ENCODE measurements at places on chromosomes 11 and 22.

- DNase-seq, result no peak
These were observed 30.0 kb downstream of the MAPK1 start for GRCh38 chr22:21837248-21837979.

- no peak for DNase-seq
These were observed 273.0 kb downstream of the CASP12 start for GRCh38 chr11:104625246-104625645.

- DNase-seq, result no peak
These were observed 18.2 kb downstream of the RTN4R start for GRCh38 chr22:20249797-20250354.

- no peak for DNase-seq
These were observed 136.2 kb downstream of the OSBP2 start for GRCh38 chr22:30830907-30831306.

GRCh38 chr22:22019659-22020424 lies 37.3 kb upstream of the TOP3B start:
- no peak for DNase-seq

DNA sequence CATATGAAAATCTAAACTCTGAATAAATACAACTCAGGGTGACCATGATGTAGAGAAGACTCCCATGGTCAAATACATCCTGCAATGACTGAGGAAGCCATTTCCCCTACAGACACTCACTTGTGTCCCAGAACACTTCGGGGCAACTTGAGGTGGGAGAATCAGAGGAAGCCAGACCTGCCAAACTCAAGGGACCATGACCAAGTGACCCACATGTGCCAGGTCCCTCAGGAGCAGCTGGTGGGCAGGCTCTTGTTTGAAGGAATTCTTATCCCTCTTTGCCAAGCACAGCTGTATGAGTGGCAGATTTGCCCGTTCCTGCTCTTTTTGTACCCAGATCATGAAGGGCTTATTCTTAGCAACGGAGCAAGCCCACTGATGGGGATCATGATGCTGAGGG lies 17.8 kb downstream of the SPATA19 start:
- DNase-seq, result peak; percentile 2

- no peak for DNase-seq
These were observed 59.1 kb downstream of the KCNC1 start for GRCh38 chr11:17793642-17794170.

DNA sequence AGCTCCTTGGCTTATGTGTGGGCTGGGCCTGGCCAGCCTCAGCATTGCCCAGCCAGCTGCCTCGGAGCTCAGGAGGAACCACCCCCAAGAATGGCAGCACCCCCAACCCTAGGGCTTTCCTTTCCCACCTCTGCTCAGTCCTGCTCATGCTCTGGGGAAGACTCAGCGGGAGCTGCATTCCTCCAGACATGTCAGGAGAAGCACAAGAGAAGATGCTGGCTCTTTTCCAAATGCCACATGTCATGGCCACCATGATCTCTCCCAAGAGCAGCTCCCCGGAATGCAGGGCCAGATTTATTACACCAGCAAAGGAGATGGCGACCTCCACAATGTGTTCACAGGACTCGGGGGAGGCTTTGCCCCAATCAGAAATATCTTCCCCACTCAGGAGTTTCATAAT lies 143.7 kb downstream of the PKNOX2 start:
- no peak for DNase-seq

DNA sequence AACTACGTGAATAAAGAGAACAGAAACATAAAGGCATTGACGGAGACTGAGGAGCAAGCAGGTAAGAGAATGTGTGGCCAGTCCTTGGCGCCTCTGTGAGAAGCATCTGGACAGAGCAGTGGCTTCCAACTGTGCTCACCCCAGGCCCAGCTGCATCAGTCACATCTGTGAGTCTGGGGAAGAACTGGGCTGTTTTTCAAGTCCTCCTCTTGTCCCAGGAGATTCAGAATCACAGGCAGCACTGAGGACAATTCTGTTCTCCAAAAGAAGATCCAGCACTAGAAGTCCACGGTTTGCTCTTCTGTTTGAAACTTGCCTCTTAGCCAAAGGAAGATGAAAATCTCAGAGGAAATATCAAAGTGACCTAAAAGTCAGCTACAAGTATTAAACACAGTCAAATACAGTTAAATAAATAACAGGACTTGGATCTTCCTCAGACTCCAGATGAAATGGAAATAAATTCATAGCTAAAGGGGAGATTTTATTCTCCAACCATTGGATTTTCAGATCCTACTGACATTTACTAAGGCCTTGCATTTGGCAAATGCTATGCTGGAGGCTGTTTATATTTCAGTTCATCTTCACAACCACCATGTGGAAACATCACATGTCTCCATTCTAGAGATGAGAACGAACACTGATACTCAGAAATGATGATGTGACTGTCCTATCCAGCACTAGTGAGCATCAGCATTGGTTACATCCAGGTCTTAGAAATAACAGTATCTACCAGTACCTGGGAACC lies 14.1 kb downstream of the FAM181B start:
- DNase-seq, result no peak

DNA sequence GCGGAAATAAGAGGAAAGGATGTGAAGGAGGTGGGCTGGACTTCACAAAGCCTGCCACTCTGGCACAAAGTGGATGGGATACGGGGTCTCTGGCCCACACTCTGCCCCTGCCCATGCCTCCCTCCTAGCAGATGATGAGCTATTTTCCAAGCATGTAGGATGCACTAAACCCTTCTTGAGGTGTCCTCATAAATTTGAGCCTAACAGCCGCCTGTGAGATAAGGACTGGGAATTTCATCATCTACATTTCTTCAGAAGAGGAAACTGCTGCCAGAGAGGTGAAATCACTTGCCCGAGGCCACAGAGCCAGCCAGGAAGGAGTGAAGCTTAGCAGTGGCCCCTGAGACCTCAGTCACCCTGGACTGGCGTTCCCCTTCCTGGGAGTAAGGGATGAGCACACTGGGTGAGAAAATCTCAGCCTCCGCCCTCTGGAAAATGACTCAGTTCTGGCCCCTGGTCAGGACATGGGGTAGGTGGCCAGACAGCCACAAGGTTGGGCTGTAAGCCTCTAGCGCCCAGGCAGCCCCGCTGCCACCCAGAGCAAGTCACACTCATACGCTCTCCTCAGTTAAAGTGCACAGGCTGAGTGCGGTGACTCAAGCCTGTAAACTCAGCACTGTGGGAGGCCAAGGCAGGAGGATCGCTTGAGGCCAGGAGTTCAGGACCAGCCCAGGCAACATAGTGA lies 27.9 kb downstream of the MB start:
- DNase-seq, result no peak

DNA sequence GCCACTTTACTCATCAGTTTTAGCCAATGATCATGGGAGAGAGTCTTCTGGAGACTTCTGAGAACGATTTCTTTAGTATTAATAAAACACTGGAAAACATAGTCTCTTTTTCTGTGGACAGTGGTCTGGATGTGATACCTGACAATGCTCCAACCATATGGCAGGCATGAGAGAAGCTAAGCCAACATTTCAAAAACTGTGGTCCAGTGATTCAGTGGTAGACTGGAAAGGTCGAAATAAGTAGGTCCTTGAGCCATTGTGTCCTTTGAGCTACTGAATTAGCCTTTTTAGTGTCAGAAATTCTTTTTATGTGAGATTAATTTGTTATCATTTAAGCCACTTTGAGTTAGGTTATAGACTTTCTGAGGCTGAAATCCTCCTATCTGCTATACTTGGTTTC lies 197.7 kb upstream of the CTSC start:
- no peak for DNase-seq

DNA sequence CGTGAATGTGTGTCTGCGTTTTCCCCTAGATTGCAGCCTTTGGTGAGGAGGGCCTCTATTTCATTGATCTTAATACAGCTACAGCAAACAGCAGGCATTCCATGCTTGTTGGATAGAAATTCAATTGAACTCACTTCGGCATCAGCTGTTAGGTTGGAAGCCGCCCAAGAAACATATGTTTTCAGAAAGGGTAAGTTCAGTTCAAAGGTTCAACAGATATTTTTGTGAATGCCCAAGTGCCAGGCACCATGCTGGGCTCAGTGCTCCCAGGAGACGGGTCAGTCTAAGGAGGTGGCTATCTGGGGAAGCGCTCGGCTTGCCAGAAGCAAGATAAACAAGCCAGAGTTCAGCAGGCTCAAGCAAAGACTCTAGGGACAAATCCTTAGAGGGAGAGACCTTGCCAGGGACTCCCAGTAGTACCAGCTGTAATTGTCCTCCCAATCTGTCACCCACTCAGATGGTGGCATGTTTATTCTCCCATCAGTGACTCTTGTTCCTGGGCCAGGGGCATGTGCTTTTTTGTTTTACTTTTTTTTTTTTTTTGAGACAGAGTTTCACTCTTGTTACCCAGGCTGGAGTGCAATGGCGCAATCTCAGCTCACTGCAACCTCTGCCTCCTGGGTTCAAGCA lies 64.5 kb upstream of the LARGE1 start:
- DNase-seq, result no peak

- DNase-seq, result no peak
These were observed 48.3 kb downstream of the RPUSD4 start for GRCh38 chr11:126163074-126163700.

DNA sequence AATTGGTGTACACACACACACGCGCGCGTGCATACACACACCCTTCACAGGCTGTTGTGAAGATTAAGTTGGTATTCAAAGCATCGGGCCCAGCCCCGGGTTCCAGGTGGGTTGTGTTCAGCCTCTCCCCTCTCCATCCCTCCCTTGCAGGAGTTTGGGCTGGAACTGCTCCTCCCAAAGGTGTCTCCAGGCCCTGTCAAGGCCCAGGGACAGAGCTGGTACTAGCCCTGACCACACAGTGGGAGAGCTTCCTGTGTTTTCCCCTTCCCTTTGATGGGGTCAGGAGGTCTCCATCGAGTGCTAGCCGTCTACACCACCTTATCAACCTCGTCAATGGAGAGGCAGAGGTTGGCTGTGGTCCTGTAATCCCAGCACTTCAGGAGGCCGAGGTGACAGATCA lies 36.5 kb upstream of the CSNK1E start:
- no peak for DNase-seq

DNA sequence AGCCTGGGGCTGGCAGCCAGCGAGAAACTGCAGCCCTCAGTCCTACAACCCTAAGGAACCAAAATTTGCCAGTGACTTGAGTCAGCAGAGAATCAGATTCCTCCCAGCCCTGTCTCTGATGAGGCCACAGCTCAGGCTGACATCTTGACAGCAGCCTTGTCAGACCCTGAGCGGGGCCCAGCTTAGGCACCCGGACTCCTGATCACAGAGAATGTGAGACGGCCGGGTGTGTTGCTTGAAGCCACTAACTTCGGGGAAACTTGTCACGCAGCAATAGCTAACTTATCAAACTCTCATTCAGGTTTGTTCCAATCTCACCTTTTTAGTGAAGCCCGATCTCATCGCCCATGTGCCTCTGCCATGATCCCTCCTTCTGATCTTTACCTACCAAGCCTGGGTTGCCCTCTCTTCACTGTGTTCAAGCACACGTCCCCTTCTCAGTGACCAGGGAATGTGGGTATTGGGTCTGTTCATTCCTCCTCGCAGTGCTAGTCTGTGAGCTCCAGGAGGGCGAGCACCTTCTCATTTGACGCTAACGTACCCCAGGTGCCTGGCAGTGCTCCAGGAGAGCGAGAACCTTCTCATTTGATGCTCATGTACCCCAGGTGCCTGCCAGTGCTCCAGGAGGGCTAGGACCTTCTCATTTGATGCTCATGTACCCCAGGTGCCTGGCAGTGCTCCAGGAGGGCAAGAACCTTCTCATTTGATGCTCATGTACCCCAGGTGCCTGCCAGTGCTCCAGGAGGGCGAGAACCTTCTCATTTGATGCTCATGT lies 280.7 kb downstream of the BRD1 start:
- no peak for DNase-seq

DNA sequence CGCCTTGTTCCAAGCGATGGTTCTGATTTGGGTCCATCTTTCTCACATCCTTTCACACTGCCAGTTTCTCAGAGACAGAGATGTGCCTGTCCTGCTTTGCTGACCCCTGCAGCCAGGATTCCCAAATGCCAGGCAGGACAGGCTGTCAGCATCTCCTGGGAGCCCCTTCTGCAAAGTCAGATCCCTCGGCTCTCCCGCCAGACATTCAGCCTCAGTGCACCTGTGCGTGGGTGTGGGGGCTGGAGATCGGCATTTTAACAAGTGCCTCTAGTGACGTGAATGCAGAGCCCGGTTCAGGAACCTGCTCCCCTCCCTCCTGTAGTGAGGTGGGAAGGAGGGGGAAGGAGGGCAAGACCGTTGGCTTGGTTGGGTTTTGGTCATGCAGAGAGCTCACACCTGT lies 108.9 kb upstream of the FGF3 start:
- no peak for DNase-seq

GRCh38 chr11:92340839-92341238 lies 116.2 kb downstream of the FAT3 start:
- no peak for DNase-seq

DNA sequence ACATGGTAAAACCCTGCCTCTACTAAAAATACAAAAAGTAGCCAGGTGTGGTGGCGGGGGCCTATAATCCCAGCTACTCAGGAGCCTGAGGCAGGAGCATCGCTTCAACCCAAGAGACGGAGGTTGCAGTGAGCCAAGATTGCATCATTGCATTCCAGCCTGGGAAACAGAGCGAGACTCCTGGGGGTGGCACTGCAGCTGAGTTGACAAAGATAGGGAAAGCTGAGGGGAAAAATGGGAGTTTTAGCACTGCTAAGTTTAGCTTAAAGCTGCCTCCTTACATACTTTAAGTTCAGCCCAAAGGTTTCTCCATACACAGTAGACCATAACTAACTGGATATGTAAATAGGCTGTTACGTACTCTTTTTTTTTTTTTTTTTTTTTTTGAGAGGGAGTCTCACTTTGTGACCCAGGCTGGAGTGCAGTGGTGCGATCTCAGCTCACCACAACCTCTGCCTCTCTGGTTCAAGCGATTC lies 9.0 kb upstream of the USP28 start:
- DNase-seq, result no peak

DNA sequence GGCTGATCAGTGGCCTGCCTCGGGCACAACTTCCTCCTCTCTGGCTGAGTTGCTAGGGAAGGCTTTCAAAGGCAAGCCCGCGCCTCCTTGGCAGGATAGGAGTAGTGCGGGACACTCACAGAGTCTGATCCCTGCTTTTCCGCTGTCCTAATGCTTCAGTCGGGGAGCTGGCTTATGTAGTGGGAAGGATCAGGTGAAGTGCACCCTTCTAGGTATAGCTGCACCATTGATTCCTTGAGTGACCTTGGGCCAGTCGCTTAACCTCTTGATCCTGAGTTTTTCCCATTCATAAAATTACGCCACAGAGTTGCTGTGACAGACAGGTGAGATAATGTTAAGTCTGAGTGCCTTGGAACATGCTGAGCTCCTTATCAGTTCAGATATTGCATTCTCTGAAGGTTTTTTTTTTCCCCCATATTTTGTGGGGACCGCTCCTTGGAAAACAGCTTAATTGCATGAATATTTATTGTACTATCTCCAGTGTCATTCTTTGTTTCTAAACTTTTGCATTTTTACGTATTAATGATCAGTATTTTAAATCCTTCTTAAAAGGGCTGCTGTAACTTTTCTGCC lies 961 bp downstream of the IPO7 start:
- DNase-seq, result no peak
